ENCODE measurements at places on chromosomes 7 and 10. TPM values are rescaled to one million over a fixed set of nuclear protein-coding genes. Genes with fewer than 3 reads are reported as not detected.

Gene BTBD16
- not detected for total RNA-seq

Gene GBX1
- total RNA-seq = not detected

Gene CLRN3
- not detected for total RNA-seq

Gene ZNF503
- total RNA-seq = 9.8 TPM

Gene MBL2
- total RNA-seq = not detected

Gene CCDC172
- not detected for total RNA-seq

Gene HOXA11
- total RNA-seq = 40.0 TPM

Gene PSD
- 0.37 TPM for total RNA-seq

Gene CHCHD3
- 63.7 TPM for total RNA-seq

Gene H2BK1
- total RNA-seq = not detected

Gene SYPL1
- total RNA-seq = 68.1 TPM

- no peak for DNase-seq
Measured at GRCh38 chr10:43196131-43196980, 58.1 kb downstream of the CSGALNACT2 start.

DNA sequence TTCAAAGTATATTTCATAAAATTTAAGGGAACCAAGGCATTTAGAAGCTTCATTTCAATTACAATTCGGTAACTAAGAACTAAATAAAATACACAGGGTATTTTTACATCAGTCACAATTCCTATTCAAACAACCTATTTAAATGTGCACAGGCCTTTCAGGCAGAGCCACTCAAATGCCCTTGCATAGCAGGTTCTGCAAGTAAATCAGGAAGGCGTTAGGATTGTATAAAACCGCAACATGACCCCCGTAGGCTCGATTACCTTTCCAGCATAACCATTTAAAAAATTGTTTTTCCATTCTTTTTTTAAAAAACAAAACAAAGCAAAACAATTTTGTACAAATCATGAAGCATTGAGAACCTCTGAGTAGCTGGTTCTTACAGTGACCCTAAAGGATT is 289.9 kb upstream of the SP8 start:
- DNase-seq = no peak

DNA sequence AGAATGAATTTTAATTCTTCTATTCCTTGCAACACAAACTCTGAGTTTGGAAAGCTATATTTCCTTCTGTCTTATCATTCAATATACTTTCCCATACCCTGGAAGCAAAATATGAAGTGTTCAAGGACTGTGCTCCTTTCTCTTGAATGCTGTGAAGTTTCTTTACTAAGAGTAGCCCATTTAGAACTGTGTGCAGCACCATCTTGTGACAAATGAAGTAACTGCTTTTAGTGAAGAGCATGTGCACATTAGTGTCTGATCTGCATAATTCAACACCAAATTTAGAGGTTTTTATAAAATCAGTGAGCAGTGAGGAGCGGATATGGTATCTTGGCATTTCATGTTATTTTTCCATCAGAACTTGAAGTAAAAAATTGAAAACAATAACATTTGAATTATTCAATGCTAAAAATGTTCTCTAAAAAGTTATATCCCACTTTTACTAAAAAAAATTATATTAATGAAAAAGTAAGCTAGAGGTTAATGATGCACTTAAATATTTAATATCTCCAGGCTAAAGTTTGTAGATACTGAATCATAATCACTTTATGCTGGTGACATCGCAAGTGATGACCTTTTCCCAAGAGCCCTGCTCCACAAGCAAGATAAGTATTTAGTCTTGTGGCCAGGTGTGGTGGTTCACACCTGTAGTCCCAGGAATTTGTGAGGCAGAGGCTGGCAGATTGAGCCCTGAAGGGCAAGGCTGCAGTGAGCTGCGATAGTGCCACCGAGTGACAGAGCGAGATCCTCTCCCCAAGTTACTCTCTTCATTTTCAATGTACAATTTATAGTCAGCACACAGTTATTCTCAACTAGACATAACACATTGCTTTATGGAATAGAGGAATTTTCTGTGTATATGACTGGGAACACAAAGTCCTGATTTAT is 108.8 kb upstream of the PCLO start:
- DNase-seq = peak; percentile 5

DNA sequence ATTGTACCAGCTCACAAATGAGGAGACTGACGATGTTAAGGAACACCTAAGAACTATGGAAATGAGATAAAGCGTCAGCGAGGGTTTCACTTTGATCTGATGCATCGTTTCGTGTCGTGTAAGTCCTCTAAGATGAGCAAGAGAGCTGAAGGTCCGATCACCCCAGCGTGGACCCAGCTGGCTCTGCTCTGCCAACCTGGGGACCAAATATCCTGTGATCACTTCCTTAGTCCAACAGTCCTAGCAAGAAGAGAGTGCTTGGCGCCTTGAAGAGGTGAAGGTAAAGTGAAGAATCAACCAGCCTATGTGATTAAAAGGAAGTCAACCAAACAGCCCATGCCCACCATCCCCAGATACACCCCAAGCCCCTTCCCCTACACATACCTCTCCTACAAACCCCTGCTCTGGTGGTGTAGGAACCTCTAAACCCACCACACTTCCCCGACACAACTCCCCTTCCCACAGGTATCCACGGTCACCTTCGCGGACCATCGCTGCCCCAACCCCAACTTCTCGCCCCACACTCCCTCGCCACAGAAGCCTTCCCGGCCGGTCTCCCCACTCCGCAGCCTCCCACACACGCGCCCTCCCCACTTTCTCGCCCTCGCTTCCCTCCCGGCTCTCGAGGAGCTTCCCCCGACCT is 722 bp downstream of the UPF2 start:
- DNase-seq = peak; percentile 8

DNA sequence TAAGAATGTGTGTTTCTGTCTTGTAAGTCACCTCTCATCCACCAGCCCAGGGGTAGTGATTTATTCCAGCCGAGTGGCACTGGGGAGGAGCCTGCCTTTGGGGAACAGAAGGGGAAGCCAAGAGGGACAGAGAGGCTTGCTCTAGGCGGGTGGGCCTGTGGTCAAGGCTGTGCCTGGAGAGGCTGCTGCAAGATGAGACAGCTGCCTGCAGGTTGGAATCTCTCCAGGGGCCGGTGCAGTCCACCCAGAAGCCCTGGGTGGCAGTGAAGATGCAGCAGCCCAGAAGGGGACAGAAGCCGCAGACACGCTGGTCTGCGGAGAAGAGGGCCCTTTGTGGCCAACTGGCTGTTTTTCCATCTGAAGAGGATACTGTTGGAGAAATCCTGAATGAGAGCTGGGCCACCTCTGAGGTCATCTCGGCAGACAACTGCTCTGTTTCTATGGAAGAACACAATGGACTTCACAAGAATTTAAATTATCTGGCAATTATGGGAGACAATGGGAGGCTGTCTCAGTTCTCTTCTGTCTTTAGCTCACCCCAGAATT is 175.7 kb downstream of the GFRA1 start:
- no peak for DNase-seq

- no peak for DNase-seq
Measured at GRCh38 chr7:43677864-43678263, 51.5 kb downstream of the COA1 start.

DNA sequence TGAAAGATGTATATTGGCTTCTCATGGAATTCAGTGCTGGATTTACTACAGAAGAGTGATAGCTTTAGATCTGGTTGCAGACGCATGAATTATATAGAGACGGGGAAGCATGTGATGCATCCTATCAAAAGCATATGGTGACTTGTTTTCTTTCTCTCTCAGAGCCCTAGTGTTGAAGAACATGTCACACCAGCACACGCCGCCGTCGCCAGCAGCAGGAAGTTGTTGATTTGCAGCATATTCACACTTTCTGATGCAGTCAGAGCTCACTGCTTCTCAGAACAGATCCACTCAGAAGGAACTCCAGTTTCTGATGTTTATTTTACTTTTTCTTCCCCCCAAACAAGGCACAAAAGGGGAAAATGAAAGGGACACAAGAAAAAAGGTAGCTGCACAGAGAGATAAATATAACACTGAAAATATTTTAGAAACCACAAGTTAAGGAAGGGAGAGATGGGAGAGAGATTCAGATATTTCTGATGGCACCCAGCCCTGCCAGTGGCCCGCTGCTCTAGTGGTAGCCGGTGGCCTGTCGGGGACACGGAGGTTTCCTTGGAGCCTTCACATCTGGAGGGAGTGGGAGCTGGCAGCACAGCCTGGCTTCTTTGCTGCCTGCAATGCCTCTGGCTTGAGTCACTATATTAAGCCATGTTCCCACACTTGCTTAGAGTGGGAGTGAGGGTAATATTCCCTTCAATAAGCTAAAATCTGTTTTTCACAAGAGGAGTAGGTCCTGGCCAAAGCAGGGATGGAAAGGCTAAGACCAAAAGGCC is 123.2 kb downstream of the NRP1 start:
- peak; percentile 41 for DNase-seq

DNA sequence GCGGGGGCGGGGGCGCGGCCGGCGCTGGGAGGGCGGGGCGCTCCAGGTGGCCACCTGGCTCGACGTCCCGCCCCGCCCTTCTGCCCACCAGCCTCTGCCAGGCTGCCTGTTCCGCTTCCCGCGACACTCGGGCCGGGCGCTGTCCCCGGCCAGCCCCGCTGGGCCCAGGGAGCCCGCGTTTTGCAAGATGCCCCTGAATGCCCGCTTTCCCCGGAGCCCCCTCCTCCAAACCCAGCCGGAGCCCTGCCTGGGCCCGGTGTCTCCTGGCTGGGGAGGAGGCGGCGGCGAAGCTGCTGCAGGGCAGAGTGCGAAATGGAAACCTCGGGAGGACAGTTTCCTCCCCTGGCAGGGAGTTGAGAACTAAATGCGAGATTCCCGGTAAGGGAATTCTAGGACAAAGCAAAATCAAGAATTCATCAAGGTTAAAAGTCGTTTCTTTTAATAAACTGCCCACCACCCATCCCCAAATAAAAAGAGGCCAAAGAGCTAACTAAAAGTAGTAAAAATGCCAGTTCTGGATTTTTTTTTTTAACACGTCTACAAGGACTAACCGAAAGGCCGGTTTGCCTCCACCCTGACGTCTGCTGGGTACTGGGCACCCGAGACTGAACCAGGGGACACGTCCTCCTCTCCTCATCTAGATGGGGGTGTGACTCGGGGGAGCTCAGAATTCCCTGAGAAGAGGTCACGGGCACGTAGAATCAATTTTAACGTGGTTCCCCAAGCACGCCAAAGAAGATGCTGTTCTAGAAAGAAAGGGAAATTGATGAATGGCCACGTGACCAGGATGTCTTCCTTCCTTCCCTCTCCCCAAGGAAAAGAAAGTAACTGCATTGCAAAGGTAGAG is 200.4 kb upstream of the NFE2L3 start:
- no peak for DNase-seq

DNA sequence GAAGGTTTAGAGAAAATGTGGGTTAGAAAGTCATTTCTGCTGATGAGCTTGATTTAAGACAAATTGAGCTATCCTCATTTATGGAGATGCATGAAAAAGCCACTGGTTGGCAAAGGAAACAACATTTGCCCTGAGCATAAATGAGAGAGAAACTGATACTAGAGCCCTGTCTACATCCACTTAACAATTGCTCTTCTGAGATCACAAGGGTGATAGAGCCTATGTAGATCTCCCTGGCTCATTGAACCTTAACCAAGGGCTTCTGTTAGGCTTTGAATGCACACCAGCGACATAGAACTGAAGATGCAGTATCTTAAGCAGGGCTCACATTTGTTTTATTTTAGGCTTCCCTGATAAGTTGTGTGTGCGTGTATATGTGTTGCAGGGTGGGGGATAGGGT is 35.0 kb downstream of the GPR141 start:
- no peak for DNase-seq

GRCh38 chr10:70197235-70197945 is 27.1 kb upstream of the SAR1A start:
- no peak for DNase-seq

DNA sequence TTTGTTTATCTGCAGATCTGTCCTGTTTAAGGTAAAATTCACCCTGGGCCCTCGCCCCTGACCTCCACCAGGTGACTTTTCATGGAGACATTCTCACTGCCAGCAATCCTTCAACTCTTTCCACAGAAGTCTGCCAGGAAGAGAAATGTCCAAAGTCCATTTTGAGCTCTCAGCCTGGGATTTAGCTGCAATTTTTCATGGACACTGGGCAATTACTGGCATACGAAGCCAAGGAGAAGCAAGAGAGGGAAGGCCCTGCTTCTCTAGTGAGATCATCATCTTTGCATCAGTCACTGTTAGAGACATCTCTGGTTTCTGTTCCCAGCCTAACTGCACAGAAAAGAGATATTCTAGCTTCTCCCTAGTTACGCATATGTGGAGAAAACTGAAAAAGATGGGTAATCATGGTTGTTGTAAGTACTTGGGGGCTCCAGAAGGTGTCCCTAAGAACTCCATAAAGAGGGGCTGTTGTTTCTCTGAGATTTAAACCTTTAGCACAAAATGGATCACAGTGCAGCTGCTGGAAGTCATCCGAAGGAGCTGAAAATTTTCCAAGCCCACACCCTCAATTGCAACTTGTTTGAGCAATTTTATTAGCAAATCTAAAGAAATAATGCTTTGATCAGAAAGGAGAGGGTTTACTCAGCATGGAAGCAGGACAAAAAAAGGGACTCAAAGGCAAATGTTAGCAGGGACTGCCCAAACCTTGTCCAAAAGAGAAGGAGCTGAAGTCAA is 168.9 kb downstream of the SNX10 start:
- DNase-seq = no peak

GRCh38 chr7:157150882-157151281 is 12.2 kb downstream of the UBE3C start:
- no peak for DNase-seq

DNA sequence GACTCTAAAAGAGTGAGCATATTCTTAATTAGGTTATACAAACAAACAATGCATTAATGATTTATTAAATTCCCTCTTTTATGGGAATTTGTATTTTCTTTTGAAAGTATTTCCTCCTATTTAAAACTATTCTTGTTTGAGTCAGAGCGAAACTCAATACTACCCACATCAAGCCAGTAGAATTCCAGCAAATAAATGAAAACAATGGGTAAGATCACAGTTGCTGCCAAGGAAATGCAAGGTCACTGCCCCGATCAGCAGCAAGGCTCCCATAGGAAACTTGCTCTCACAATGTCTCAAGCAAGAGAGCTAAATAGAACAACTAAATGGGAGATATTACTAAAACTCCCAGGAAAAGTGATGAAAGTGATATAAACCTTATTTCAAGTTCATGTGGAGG is 206.3 kb downstream of the THSD7A start:
- DNase-seq = no peak

DNA sequence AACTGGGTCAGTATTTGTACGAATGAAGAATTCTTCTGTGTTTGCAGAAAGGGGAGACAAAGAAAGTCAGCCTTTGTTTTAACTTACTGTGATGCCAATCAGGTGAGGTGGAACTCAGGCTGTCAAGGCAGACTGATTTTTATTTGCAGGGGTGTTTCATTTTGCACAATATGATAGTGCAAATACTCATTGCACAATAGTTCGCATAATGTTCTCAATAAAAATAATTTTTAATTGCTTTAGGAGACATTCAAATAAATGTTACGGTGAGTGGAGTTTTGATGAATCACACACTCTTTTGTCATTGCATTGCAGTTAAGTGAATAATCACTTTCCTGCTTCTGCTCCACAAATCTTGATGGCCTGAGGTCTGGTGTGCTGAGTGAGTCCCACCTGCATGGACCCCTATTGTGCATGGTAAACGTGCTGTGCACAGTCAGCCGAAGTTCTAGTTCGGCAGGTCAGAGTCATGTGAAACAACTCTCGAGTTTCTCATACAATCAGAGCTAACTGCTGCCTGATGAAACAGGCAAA is 141.3 kb upstream of the FZD8 start:
- peak; percentile 3 for DNase-seq

- peak; percentile 6 for DNase-seq
Measured at GRCh38 chr7:20310963-20311742, 19.5 kb upstream of the ITGB8 start.

- no peak for DNase-seq
Measured at GRCh38 chr7:77181734-77182133, 17.9 kb downstream of the FGL2 start.
